Peyer's patch (tissue), 4 donors: ENCODE measurements at places on chromosomes 5 and 9.

GRCh38 chr5:122126177-122126755, 3.1 kb upstream of the ZNF474 start:
- no peak for DNase-seq

DNA sequence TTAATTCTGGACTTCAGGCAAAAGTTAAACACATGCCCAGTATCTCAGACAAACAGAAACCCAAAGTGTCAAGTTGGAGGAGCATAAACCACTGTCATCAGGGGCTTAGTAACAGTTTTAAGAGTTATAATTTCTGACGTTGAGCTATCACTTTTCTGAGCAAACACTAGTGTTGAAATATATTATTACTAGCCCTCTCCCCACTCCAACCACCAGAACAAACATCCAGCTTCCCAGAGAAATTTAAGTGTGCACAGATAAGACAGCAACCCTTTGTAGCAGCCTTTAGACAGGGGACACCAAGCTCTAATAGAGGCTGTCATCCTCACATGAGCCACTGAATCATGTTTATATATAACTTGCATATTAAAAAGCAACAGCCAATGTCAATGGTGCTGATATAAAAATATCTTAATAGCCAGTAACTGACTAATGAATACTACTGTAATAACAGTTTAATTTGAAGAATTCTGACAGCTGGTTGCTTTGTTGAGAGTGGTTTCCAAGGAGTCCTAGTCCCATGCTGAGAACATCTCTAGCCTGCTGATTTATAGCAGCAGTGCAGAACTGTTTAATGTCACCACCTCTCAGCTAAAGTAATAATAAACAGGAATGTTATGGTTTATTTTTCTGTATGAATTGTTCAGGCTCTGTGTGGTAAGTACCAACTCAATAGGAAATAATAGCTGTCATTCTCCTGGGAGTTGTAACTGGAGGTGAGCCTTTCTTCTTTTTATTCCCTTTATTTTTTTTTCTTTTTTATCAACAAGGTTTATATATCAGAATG, 528.7 kb upstream of the ZNF608 start:
- no peak for DNase-seq

DNA sequence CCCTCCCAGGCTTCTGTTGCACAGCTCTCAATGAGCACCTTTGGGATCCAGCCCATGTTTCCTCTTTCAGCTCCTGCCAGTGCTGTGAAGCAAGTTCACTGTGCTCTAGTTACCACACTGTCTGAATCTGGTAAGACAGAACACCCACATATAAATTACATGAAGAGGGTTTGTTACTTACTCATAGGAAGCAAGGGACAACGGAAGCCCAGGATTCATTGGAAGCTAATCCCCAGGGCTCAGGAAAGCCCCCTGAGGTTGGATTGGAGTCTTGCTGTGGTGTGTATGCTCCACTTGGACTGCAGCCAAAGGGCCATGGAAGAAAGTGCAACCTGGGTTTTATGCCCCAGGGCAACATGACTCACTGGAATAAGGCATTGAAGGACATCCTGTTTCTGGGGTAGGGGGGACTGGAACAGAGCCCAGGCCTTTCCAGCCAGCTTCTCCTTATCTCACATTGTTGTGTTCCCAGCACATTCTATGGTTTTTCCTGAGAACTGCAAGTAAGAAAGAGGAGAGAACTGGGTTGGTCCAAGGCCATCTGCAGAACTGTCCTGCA, 15.6 kb upstream of the CLK4 start:
- no peak for DNase-seq

DNA sequence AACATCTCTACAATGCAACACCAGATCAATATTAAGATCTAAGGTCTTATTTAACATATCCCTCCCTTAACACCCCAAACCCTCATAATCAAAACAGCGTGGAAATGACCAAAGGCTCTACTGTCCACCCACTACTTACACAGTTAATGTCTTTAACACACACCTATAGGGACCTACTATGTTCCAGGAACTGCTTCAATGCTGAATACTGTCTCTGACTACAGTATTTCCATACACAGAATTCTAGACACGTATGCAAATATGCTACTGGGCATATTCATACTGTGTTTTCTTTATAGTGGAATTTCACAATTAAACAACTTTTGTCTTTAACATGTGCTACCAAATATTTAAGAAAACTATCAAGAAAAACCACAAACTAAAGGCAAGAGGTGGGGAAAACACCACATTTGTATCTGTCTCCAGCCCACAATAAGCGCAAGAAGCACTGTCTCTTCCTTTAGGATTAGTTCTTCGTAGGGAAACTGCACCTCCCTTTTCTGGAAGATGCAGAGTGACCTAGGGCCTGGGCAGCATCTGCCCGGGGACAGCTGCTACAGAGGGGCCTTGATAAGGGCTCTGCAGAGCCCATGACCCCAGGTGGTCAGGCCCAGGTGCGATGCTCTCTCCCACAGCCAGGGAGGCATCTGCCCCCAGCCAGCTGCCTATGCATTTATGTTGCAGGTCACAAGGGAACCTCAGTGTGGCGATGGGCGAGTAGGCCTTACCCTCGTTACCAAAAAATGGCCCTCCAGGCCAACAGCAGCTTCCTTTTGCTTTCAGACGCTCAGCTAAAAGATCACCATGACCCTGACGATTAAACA, 55.2 kb downstream of the PSMB7 start:
- no peak for DNase-seq
